ENCODE measurements at places on chromosomes 13 and 19.

DNA sequence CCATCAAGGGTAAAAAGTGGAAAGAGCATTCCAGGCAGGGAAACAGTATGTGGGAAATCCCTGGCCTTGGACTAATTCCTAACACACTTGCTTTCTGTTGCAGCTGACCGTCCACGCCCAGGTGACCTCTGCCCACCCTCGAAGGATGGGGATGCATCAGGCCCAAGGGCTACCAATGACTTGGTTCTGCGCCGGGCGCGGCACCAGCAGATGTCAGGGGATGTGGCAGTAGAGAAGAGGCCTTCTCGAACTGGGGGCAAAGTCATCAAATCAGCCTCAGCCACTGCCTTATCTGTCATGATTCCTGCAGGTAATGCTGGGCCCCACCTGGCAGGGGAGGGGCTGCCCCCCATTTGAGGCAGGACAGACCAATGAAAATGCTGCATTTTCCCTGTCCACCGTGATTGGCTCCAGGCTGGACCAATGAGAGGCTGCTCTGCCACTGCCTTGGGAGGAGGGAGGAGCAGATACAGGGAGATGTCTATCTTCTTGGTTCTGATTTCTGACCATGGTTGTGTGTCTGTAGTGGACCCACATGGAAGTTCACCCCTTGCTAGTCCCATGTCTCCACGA, 12.6 kb downstream of the DNASE2 start:
- DNase-seq = no peak

- peak; percentile 41 for DNase-seq
These were observed 330.3 kb upstream of the MIR17HG start for GRCh38 chr13:91017031-91017668.

DNA sequence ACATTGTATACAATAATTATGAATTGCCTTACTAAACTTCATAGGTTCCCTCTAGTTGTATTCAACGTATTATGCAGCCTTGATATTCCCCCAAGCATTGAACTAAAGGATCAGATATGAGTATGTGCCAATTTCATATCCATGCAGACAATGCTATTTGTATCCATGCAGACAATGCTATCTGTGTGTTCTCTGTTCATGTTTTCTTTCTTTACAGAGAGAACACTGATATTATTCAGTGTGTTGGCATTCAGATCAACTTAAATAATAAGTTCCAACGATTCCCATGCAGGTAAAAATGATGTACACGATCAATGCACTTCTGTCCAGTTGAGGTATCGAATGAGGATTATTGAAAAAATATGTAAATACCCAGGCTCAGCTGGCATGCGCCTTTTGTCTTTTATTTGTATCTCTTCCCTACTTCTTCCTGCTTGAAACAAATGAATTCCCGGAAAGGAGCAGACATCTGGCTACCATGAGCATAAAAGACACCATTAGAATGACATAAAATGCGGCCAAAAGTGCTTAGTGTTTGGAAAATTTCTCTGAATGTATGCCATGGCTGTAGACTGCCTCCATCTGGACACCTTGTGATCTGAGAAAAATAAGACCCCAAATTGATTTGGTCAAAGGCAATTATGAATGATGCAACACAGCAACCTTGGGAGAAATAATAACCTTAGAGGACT, 731.5 kb downstream of the SLITRK1 start:
- no peak for DNase-seq

DNA sequence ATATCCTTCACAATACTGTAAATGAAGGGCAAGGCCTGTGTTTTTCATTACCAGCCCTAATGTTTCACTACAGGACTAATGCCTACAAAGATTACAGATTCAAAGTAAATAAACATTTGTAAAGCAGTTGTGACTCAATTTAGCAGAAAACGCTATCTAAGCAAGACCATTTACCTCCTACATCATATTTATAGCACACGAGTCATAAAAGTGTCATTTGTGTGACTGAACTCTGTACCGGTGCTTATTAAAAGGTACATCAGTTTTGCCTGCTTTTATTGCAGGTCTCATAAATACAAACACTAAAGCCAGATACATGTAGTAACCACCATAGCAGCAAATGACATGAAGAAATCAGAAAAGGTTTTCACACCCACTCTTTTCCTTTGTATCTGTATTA, 61.5 kb upstream of the SLC15A1 start:
- DNase-seq = no peak

- peak; percentile 85 for DNase-seq
These were observed 6.3 kb downstream of the LHFPL6 start for GRCh38 chr13:39596685-39597084.
